NCI-H1436 treated with DMSO at 0.1 percent for 48 hours (cell line): ENCODE measurements at places on chromosomes 7 and 10.

DNA sequence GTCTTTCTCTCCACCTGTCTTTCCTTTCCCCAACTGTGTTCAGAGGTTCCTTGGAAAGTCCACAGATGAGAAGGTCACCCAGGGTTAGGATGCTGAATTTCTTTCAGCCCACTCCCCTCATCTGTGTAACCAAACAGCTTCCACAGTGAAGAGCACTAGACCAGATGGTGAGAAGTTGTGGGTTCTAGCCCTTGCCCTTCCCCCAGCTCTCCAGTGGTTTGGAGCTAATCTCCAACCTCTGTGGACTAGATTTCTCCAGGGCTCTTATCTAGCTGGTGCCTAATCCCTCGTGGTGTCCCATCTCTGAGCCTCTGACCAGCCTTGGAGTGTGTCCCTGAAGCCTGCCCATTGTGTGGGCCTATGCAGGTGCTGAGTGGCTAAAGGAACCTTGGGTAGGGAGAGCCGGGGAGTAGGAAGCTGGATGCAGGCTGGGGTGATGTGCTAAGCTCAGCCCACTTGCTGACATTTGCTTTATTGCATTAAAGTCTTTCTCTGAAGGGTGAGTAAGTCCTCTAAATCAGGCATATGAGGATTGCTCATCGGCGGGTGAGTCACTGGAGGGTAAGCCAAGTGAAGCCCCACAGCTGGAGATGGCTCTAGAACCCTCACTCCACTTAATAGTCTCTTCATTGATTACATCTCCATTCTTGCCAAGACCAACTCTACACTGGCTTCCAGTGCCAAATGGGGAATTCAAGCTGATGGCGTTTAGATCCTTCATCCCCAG lies 14.9 kb downstream of the DUSP5 start:
- DNase-seq: no peak

DNA sequence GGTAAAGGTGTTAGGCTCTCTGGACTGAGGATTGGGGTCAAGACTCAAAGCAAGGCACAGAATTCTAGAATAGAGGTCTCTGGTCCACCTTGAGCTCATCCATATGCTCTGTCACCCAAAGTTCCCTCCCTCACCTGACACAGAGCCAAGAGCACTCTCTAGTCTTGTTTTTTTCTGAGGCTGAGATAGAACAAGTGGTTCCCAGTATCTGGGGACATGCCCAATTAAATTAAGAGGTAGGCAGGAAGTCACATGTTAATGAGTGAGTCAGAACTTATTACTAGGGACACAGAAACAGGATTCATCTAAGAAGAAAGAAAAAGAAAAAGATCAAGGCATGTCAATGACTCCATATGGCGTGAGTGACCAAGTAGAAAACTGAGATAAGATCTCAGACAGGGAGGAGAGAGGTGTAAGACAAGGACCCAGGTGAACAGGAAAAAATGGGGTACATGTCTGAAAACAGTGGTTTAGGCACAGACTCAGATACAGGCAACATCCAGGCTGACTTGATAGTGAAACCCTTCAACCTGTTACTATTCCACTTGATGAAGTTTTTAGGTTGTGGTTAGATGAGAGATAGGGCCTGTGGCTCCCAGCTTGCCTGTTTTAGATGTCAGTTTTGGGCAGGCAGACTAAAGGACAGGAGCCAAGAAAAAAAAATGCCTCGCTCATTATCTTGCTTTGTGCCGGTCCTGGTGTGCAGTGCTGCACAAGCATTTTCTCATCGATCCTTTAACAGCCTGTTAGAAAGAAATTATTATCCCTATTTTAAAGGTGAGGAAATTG lies 609.9 kb downstream of the CCSER2 start:
- DNase-seq: no peak

DNA sequence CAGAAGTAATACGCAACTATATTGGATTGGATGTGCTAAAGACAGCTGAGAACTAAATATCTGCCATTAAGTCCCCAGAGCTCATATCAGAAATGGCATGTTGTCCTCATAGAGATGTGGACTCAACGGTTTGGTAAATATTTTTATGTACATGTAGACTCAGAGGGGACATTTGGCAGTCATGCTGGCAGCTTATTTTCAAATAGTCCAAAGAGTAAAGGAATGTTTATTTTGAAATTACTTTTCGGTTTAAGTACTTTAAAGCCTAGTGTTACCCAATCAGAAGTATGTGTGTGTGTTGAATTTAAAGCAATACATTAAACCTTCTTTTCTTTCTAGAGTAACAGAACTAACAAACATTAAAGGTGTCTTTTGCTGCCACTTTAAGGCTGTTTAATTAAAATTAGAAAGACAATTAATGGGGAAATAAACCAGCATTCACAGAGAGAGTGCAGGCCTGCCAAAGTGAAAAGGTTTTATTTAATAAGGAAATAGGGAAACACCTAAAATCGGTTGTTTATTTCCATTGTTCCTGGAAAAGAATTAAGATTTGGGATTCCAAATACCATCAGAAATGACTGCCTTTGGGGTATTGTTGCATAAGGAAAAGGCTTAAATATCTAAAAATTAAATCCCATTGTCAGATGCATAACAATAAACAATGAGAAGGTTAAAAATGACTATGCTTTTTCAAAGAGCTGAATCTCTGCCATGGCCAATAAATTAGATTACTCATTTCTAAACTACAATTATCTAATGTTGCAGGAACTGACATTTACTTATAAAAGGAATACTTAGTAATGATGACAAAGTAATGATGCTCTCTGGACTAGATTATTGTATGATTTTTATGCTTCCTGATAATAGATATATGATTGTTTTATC lies 113.4 kb upstream of the AHR start:
- DNase-seq: no peak

GRCh38 chr10:112195224-112195623 lies 11.7 kb upstream of the GPAM start:
- DNase-seq: no peak

DNA sequence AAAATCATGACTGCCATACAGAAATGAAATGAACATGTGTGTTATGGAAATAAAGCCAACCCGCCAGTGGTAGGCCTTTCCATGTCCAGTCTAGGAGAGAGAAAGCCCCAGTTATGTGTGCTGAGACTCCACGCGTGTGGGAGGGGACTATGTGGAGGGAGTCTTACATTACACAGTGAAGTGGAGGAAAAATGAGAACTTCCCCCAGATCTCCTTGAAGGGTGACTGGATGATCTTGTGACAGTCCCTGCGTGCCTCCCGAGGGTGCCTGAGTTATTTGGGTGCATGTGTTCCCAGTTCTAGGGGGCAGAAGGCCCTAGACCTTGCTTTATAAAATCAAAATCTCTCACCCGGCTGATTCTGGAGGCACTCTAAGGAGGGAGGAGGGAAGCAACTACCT lies 24.2 kb downstream of the UPP1 start:
- DNase-seq: no peak

GRCh38 chr7:99742737-99743394 lies 7.9 kb upstream of the CYP3A7 start:
- no peak for DNase-seq

GRCh38 chr10:72637398-72637857 lies 11.5 kb upstream of the MICU1 start:
- DNase-seq: no peak

GRCh38 chr7:2008101-2008935 lies 224.4 kb downstream of the MAD1L1 start:
- no peak for DNase-seq

DNA sequence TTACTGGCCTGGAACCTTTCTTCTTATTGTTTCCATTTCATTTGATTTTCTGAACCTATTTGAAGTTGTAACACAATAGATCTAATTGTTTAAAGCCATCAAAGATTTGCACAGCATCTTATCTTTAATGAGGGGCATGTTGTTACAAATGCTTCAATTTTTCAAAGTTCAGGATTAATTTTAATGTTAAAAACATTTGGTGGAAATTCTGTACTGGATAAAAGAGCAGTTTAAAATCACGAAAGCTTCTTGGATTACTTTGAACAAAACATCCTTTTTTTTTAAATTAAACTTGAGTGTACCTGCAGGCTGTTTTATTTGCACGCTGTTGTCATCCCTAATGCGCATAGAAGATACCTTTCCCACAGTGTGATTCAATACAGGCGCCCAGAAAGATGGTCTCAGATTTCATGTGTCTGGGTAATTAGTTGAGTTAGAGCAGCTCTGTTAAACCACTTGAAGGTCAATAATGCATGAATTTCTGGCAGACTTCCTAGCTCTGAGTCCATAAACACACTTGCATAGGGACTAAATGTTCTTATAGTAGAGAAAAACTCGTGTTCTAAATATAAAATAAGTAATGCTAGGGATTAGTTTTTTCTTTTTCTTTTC lies 29.3 kb upstream of the DDX50 start:
- DNase-seq: peak; percentile 94

DNA sequence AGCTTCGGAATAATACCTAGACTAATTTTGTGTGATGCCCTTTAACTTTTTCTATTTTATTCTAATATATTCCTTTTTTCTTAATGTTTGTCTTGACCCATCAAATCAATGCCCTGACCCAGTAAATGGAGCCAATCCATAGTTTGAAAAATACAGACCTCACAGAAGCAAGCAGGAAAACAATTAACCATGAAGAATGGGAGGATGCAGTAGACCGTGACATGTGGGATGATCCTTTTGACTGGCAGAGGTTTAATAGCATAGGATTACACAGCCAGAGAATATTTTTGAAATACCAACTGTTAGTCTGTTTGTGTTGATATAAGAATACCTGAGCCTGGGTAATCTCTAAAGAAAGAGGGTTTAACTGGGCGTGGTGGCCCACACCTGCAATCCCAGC lies 142.6 kb upstream of the NEBL start:
- DNase-seq: no peak
